Frontal cortex (tissue), 4 donors: ENCODE measurements at places on chromosomes 13 and 19.

DNA sequence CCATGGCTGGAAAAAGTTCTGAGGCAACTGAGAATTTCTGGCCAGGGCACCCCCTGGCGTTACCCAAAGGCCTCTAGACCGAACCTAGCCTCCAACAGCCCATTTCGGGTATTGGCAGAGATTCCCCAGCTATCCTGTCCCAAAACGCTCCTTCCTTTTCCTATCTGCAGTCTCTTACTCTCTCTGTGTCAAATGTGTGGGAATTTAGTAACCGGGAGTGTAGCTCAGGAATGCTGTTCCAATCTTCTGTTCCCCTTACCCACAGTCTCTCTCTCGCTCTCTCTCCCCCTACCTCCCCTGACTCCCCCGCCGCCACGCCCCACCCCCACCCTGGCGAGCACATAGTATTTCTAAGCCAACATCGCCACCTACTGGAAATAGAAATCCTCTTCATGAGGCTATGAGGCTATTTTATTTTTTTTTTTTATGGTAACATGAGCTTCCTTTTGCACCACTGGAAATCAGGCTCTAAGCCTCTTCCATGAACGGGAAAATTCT, 27.0 kb downstream of the OXGR1 start:
- no peak for DNase-seq

- no peak for DNase-seq
These were observed 10.1 kb downstream of the FAM98C start for GRCh38 chr19:38412961-38413360.

GRCh38 chr13:111917086-111917485, 149.9 kb upstream of the SOX1 start:
- no peak for DNase-seq

DNA sequence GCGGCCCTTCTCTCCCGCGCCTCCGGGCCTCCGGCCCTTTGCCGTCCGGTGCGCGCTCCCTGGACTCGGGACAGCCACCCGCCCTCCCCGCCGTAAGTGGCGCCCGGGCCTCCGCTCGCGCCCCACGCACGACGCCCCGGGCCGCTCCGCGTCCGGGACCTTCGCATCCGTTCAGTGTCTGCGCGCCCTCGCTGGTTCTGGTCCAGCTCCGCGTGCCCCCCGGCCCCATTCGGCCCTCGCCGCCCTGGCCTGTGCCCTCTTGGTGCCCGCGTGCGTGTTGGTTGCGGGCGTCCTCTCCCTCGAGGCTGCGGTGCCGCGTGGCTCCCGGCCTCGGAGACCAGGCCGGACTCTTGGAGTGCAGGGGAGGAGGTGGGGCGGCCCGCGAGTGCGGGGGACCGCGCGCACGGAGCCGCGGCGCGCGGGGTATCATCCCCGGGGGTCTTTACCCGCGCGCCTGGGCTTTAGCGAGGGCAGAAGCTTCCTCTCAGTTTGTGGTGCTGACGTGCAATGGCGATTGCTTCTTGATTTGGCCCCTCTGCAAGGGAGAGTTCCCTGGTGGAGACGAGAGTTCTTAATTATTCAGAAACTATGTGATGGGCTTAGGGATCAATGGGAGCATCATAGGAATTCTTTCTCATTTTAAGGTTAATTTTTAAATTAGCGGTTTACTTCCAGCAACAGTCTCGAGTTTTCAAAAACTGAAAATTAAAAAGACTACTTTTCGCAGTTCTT, 757 bp downstream of the WASF3 start:
- no peak for DNase-seq

DNA sequence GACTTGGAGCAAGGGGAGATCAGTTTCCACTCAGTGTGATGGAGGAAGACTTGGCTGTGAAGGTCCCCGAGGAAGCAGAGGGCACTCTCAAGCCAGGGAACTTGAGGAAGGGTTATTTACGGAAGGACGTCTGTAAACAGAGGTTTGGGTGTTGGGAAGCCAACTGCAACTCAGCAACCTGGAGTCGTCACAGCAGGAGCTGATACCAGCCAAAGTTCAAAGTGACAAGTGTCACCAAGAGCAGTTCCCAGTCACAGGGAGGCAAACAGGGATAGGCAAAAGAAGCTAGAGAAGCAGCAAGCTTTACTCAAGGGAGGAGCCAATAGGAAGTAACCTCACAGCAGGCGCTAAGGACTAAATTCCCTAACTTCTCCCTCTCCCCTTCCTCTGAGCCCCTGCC, 205.5 kb downstream of the EFNB2 start:
- no peak for DNase-seq

GRCh38 chr13:110784704-110785103, 71.2 kb downstream of the ING1 start:
- DNase-seq, result no peak
